ENCODE measurements at places on chromosomes 6 and 20.

GRCh38 chr6:119902681-119903080, 553.1 kb upstream of the MAN1A1 start:
- no peak for DNase-seq

DNA sequence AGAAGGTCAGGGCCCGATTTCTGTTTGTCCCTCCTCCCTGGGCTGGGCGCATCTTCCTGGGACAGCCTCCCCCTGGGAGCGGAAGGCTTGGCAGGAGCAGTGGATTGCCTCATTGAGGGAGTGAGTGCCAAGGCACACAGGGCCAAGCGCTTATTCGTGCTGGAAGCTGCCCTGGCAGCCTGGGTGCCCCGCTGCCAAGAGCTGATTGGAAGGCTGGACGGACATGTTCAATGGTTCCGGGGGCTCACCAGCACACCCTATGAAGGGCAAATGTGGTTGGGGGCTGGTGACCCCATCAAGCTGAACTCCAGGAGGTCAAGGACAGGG, 10.3 kb upstream of the ZNF831 start:
- DNase-seq: no peak

DNA sequence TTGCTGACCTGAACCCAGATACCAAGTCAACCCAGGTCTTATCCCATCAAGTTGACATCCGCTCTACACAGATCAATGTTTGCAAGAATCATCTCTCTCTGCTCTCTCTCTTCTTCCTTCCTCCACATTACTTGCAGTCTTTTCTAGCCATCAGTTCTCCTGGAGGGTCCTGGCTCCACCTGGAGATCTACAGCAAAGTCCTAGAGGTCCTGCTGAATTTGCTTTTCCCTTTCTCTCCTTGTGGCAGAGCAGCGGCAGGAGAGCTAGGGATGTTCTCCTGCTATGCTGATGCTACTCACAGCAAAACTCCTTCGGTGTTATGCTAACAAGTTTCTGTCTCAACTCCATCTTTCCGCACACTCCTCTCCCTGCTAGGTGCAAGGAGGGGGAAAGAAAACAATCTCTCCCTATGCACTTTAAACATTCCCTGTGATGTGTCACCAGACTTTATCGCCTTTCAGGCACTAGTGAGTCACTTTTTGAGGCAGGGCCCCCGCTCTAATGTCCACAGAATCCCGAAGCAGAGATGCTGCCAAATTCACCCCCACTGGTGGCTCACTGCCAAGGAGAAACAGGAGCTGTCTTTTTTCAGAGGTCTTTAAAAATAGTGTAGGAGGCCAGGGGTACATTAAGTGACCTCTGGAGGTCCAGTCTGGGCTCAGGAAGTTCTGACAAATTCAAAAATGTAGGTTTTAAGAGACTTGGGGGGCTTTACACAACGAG, 62.6 kb downstream of the FAM50B start:
- DNase-seq: peak; percentile 78

- no peak for DNase-seq
Measured at GRCh38 chr20:61146023-61146422, 106.0 kb upstream of the CDH4 start.

- no peak for DNase-seq
Measured at GRCh38 chr6:43495409-43495941, 14.7 kb downstream of the LRRC73 start.

DNA sequence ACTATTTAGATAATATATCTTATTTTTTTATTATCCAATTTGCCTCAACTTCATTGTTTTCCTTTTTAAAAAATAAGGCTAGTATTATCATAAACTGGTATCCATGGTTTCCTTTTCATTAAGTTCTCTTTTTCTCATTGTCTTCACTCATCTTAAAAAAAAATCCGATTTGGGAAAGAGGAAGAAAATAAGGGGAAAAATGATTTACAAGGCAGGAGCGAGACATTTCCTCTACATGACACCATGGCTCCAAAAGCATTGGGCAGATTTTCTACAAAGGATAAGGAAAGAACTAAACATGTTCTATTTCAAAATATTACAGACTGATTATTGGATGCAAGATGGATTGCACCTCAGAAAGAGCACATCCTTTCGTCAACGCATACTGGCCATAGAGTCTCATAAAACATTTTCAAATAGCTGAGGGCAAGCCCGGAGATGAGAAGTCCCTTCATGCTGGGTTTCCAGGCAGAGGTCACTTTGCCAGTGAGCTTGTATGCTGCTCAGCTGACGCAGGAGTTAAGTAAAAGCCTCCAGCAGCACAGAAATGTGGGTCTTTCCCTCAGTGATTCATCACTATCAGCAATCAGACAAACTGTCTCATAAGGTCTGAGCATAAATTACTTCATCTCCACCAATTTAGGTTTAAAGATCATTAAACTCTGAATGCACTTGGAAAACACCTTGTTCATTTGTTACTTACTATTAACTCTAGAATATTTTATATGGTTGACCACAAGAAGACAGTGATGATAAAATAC, 129.0 kb upstream of the TNFAIP3 start:
- DNase-seq: peak; percentile 69

- no peak for DNase-seq
Measured at GRCh38 chr6:138752017-138752416, 21.6 kb upstream of the CCDC28A start.

- DNase-seq: no peak
Measured at GRCh38 chr20:34514897-34515483, 1.2 kb upstream of the DYNLRB1 start.

DNA sequence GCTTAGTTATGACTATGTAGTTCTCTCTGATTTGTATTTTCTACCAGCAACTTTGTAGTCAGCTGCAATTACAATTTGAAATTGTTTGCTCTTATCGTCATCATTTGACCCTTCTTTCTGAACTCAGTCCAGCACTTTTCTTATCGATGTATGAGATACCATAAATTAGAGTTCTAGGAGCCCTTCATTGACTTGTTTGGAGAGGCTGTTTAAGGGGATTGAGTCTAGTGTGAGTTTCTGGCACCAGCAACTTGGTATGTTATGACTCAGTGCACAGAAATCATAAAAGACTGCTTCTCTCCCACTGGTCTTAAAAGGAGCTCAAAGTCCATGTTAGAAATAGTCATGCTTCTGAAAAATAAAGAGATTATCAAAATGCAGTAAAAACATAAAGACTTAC, 190.3 kb downstream of the TENT5A start:
- no peak for DNase-seq

DNA sequence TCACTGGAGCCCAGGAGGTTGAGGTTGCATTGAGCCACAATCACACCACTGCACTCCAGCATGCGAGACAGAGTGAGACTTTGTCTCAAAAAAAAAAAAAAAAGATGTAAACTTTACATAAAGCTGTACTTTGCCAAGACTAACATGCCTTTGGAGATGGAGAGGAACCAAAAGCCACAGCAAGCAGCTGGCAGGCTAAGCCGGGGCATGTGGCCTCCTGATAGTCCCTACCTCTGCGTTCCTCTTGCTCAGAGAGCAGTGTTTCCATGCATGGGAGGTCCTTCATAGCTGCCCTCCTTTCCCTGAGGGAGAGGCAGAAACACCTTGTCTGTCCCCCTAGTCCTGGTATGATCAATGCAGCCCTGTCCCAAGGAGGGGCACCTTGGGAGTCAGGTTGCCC, 35.2 kb downstream of the SPATA2 start:
- no peak for DNase-seq

- no peak for DNase-seq
Measured at GRCh38 chr6:87558446-87558845, 31.3 kb downstream of the RARS2 start.

GRCh38 chr6:119440953-119441352, 91.4 kb upstream of the MAN1A1 start:
- DNase-seq: no peak

DNA sequence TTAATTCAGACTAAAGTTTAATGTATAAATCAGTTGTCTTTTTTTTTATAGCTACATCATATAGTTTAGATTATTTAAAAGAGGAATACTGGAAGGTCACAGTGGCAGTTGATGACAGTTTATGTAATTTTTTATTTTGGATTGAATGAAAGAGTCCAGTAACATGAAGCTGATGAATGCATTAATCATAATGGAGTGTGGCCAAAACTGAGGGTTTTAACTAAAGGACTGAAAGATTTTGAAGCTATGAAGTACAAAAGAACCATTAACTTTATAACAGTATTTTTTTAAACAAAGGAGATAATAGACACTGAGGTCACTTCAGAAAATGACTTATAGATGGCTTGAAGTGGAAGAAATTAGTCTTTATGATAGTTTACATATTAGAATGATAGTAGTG, 41.3 kb downstream of the TRMT11 start:
- no peak for DNase-seq

DNA sequence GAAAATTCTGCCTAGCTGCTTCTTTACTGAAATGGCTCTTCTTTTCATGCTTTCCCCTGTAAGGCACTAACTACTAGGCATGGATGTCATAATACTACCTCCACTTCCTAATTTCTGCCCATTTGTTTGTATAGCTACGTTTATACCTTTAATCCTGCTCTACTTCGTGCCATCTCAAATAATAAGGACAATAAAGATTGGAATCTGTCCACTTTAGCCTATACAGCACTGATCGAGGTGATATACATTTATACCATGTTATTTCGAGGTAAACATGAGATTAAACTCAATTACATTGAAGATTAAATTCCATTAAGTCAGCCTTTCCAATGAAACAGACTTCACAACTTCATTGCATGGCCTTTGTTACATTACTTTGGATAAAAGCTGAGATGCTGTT, 390.6 kb upstream of the MARCKS start:
- DNase-seq: no peak

DNA sequence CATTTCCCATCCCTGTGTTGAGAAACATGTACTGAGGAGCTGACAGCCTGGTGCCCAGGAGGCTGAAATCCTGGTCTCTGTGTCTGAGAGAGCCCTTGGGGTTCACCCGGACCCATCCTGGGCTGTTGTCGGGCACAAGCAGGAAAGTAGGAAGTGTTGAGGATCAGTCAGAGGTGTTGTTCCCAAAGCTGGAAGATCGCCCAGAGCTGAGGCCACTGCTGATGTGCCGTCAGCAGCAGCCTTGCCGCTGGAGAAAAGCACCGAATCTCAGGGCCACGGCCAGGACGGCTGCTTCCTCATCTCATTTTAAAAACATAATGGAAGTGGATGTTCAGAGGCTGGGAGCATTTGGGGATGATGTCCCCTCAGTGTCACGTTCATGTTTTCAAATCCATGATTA, 218.5 kb downstream of the UST start:
- DNase-seq: no peak

GRCh38 chr6:14720411-14721102, 525.3 kb upstream of the JARID2 start:
- no peak for DNase-seq

- DNase-seq: no peak
Measured at GRCh38 chr6:139748353-139749146, 374.1 kb upstream of the CITED2 start.

GRCh38 chr6:149925974-149926777, 3.3 kb upstream of the RAET1G start:
- DNase-seq: peak; percentile 23

DNA sequence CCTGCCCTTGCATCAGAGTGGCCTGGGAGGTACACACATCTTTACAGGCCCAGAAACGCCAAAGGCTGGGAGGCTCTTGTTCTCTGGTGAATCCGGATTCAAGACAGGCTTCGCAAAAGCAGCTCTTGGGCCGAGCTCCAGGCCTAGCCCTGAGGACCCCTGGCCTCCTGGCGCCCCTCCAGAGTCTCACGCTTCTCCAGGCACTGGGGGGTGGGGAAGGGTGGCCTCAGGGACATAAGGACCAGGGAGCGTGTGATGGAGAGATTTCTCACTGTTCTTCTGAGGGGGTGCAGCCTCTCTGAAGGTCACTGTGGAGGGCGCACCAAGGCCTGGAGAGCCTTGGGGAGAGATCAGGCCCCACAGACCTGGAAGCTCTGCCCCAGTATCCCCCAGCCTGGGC, 349.2 kb downstream of the ZFAND3 start:
- DNase-seq: no peak

- DNase-seq: peak; percentile 72
Measured at GRCh38 chr6:36350681-36351571, 14.2 kb upstream of the BNIP5 start.

DNA sequence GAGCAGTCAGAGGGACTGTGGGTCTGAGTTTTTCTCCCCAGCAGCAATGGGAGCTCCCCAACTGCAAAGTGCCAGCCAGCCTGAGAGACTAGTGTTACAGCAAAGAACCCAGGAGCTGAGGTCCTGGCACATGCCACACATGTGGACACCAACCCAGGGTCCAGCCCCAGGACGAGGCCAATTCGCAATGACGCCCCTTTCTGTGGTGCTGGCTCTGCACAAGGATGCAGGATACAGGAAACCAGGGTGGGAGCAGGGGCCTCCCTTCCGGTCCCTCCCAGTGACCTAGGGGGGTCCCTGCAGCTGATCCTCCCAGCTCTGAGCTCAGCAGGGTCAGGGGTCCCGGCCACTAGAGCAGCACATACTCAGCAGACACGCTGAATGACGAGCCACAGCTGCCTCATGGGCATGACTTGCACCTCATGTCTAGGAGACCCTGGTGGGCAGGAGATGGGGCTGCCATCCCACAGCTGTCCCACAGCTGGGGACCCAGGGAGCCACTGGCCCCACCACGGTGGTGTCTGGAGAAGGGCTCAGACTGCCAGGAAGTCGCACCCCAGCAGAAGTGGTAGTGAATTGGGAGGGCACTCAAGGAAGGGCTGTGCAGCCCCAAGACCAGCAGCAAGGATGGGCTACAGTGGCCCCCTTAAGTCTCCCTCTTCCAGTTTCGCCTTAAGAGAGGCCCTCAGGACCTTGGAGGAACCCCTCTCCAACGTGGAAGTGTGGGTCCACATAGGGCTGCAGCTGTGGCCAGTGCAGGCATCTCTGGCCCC, 3.6 kb downstream of the ARFRP1 start:
- no peak for DNase-seq

GRCh38 chr6:101303495-101303894, 90.0 kb upstream of the GRIK2 start:
- no peak for DNase-seq

DNA sequence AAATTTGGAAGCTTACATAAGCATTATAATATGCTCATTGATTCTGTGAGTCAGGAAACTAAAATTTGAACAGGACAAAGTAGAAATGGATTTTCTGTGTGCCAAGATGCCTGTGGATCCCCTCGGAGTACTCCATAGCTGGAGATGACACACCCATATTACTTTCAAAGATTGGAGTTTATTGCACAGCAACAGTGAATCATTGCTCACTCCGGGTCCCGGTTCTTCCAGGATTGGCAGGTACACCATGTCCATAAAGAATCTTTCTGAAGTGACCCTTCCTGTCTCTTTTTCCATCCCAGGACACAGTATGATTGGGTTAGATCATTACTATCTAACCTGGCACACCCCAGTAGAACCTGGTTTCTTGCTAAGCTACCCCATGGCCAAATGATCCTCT, 2.7 kb upstream of the BTN2A2 start:
- DNase-seq: no peak

Data from kidney epithelial cell (primary cell).